NCI-H774 (cell line): ENCODE measurements at places on chromosomes 5 and 9.

GRCh38 chr9:106868565-106868964 is 5.6 kb downstream of the ZNF462 start:
- DNase-seq: no peak

DNA sequence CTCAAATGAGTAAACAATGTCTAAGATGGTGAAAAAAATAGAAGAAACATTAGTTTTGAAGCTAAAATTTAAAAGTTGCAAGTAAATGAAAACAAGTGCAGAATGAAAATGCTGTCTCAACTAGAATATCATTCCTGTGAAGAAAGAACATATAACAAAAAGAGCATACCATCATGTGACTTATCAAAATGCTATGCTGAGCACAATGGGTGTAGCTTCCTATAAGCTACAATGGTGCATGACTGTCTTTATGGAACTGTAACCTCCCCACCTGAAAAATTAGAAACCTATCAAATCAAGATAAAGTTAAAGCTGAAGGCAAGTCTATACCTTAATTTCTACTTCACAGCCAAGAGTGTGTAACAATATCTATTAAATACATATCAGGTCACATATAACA is 192.0 kb downstream of the AP3B1 start:
- no peak for DNase-seq

- no peak for DNase-seq
Observed at GRCh38 chr5:175516933-175517823, 38.8 kb downstream of the SFXN1 start.

DNA sequence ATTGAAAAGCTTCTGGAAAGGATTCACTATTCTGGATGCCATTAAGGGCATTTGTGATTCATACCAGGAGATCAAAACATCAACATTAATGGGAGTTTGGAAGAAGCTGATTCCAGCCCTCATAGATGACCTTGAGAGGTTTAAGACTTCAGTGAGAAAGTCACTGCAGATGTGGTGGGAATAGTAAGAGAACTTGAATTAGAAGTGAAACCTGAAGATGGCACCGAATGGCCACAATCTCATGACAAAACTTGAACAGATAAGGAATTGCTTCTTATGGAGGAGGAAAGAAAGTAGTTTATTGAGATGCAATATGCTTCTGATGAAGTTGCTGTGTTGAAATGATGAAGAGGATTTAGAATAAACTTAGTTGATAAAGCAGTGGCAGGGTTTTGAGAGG is 254.6 kb upstream of the SLC24A2 start:
- no peak for DNase-seq

DNA sequence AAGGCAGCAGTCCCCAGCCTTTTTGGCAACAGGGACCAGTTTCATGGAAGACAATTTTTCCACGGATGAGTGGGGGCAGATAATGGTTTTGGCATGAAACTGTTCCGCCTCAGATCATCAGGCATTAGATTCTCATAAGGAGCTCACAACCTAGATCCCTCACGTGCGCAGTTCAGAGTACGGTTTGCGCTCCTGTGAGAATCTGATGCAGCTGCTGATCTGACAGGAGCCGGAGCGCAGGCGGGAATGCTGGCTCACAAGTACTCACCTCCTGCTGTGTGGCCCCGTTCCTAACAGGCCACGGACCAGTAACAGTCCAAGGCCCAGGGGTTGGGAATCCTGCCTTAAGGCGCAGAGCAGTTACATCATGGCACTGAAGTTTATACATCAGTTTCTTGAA is 3.3 kb upstream of the BRD3 start:
- no peak for DNase-seq

- DNase-seq: no peak
Observed at GRCh38 chr5:139796061-139796806, 626 bp downstream of the PSD2 start.

DNA sequence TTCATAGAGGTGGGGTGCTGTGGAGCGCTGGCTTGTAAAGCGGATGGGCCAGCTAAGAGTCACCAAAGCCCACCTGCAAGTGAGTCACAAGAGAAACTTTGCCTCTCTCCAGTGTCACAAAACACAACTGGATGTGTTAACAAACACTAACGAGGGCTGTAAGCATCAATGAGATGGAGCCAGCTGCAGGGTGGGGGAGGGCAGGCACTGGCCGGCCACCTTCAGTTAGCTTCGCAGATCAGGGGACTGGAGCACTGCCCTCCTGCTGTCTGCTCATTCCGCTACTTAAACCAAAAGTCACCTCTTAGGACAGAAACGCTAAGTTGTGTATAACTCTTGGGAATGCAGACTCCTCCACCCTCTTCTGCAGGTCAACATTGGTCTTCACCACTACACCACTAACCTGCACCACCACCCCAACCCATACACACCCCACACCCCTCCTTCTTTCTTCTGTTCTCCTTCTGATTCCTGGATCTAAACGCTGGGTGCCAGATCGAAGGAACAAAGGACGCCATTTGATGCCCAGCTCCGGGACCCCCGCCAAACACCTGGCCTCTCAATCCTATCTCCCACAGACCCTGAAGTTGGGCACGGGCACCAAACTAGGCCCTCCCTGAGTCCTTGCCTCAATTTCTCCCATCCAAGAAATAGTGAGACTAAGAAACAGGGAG is 2.1 kb downstream of the ARSI start:
- no peak for DNase-seq

DNA sequence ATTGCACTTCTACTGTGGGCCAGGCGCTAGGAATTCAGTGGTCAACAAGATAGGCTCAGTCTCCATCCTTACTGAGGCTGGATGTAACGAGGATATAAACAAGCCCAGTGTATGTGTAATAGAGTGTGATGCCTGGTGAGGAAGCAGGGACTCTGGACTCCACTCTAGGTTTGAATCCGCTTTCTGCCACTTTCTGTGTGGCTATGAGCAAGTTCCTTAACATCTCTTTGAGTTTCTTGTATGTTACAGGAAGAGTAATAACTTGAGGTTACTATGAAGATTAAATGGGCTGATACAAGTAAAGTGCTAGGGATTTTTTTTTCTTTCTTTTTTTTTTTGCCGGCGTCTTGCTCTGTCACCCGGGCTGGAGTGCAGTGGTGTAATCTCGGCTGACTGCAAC is 12.4 kb downstream of the DOCK2 start:
- DNase-seq: no peak
